GM10248 (cell line): ENCODE measurements at places on chromosomes 3 and 15.

DNA sequence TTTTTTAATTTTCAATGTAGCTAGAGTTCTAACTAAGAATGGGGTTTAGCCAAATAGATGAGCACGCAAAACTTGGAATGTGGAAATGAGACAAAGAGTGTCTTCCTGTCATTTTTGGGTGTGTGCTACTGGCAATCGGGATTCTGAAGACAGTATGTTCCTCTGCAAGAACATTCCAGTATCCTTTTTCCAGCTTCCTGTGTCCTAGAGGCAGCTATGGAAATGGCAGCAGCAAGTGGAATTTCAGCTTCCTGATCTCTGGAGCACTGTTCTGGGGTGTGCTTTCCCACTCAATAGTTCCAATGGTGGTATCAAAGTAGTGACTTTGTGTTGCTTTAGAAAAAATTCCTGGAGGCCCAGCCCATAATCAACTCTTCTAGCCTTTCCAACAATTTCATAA lies 642.9 kb upstream of the KCNMB2 start:
- DNase-seq = no peak

DNA sequence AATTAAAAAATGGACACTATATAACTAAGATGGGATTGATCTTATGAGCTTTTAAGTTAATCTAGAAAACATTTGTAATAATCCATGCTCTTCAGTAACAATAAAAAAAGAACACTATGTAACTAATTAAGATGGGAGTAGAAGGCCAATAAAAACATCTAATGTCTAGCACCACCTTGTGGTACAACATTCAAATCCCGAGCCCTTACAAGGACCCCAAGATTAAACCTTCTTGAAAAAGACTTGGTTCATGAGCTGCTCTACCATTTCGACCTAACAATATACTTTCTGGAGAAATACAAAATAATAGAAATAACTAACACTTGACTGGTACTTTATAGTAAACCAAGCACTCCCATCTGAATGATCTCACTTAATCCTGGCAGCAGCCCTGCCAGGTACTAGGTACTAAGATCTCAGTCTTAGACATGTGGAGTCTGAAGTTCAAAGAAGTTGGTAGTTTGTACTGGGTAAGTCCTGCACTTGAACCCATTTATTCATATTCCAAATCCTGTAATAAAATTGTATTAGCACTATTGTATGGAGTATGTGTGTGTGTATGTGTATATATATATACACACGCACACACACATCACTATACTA lies 21.8 kb downstream of the METTL6 start:
- DNase-seq = peak; percentile 58

- DNase-seq = no peak
Measured at GRCh38 chr3:167728176-167728575, 6.5 kb downstream of the PDCD10 start.

- no peak for DNase-seq
Measured at GRCh38 chr15:27092390-27092789, 121.4 kb downstream of the GABRG3 start.

GRCh38 chr3:49329186-49329585 lies 10.7 kb downstream of the USP4 start:
- no peak for DNase-seq

DNA sequence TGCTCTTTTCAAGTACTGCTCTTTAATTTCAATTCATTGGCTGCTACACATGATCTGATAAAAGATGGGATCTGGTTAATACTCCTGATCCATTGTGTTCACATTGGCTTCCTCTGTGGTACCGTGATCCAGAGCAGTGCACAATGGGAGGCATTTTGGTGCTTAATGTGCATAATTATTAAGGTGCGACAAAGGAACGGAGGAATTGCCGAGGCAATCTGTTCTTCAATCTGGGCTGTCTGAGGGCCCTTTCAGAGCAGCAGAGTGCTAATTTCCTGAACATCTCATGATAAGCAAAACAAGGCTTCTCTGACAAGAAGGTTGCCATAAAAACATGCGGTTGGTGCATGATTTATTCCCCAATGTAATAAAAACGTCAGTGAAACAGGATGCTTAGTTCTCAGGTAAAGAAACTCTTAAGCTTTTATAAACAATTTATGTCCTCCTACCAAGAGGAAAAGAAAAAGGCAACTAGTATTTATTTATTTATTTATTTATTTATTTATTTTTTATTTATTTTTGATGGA lies 64.0 kb upstream of the EPHA3 start:
- no peak for DNase-seq

- DNase-seq = peak; percentile 47
Measured at GRCh38 chr3:50242851-50243542, 7.0 kb downstream of the GNAI2 start.

DNA sequence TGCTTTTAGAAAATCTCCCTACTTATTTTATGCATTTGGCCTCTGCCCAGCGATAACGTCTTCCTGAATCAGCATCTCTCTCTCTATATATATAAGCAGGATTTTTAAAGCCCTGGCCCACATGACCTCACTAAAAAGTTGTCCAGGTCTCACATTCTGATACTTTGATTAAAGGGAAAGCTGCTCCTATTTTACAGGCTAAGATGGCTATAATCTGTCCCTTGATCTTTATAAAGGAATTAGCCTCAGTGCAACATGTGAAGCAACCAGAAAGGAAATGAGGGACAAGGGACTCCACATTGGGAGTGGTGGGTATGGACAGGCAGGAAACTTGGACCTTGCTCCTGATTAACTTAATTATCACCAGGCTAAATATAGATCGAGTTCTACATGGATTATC lies 25.6 kb upstream of the MUC13 start:
- no peak for DNase-seq

DNA sequence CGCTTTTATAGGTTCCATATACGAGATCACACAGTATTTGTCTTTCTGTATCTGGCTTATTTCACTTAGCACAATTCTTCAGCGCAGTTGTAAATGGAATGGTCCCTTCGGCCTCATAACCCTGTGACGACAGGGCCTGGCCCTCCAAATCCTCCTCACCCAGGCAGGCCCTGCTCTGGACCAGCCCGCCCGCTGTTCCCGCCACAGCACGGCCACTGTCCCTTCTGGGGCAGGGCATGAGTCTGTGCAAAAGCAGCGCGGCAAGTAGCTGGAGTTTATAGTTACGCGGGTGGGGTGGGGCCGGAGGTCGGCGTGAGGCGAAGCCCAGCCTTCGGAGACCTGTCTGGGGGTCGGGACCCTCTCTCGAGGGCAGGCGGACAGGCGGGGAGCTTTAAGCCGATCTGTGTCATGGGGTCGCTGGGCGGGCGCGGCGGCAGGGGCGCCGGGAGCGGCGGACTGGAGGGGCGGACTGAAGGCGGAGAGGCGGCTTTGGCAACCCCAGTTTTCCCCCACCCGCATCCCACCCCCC lies 543 bp downstream of the ARPIN start:
- DNase-seq = no peak

DNA sequence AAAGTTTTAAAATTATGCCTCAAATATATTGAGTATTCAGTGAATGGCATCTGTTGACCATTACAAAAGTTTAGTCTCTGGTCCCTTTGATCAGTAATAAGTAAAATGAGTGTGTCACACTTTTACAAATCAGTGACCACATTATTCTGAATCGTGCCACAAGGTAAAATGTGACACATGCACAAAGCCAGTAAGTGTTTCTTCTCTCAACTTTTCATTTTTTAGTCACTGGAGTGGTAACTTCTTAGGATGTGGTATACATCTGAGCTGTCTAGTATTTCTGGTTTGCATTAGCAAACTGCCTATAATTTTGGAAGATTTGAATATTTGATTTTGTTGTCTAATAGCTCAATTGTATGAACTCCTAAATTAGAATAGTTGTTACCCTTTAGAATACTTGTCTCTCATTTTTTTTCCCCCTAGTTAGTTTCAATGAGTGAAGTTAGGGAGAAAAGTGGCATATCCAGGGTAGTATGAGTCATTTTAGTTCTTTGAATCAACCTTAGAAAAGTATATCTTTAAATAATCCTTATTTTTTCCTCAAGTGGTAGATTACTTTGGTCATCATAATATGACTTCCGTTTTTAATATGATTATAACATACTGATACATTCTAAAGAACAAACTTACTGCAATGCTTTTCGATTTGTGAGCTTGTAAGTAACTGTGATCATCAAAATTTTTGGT lies 18.1 kb downstream of the DNAJC13 start:
- DNase-seq = no peak

DNA sequence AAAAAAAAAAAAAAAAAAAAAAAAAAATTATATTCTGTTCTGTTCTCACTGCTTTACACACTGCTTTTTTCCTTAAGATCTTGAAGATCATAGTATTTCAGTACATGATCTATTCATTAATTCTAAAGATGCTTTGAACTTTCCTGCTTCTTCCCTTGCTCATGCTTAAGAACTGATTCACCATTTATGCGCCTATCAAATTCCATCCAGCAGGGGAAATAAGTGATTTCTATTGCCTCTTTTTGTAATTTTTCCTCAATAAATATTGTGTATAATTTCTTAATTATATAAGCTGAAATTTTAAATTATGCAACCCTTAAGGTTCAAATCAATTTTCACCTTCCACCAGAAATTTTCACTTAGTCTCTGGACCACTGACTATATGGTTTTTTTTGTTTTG lies 10.6 kb downstream of the DENND6A start:
- no peak for DNase-seq

DNA sequence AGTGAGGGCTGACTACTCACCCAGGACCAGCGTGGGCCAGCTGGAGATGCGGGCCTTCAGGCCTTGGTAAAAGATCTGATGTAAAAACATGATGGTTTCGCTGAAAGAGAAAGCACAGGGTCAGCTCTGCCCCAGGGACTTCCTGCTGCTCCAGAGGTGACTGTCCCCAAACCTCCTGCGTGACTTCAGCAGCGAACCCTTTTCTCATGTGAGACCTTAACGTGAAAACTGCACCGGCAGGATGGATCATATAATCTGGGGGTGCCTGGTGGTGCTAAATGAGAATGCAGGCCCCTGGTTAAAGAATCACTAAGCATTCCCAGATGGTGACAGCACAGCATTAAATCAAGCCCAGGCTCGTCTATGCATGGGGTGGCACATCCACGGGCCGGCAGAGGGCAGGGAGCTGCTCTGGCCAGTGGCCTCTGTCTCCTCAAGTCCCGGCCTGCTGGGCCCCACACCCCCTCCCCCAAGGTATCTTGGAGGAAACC lies 55.4 kb downstream of the RASGRF1 start:
- DNase-seq = peak; percentile 63

DNA sequence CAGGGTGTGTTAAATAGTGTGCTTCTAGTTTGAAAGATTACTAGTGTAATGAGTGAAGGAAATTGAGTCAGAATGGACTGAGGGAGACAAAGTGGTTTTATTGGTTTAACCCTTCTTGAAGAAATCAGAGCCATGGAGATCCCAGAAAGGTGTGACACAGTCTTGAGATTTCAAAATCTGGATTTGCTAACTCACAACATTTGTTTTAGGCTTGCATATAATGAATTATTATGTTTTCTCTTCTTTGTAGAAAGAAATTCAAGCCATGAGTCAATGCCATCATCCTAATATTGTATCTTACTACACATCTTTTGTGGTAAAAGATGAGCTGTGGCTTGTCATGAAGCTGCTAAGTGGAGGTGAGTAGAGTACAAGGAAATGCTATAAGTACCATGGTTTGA lies 25.1 kb downstream of the OXSR1 start:
- no peak for DNase-seq

DNA sequence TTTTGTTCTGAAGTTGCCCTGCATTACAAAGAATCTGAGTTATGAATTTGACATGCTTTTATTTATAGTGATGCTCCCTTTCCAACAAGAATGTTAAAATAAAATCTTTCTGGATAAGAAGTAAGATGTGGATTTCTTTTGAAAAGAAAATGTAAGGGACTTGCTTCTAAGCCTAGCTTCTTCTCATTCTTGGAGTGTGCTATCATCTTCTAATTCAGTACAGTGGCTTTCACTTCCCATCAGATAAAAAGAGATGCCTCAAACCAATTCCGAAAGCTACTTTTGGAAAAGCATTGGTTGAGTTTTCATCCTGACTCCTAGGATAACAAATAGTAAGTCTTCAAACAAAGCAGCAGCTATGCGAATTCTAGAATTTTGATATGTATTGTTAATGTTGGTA lies 197.0 kb upstream of the ZPLD1 start:
- DNase-seq = no peak

DNA sequence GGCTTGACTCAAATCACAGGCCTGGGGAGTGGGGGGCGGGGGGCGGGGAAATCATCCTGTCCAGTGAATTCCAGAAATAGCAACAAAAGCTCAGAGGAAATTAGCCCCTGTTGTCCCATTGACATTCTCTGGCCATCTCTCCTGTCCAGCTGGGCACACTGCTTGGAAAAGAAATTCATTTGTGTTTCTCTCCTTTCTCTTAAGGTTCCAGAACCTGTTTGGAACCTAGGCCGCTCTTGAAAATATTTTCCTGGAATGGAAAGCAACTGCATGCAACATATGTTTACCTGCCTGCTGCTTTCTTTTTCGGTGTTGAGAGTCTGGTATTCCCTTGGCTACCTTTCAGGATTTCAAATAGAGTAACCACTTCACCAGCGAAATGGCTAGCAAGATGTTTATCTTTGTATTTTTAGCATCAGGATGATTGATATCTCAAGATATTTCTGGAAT lies 169.0 kb downstream of the GHSR start:
- DNase-seq = no peak

- no peak for DNase-seq
Measured at GRCh38 chr15:56040081-56041035, 46.9 kb upstream of the NEDD4 start.

DNA sequence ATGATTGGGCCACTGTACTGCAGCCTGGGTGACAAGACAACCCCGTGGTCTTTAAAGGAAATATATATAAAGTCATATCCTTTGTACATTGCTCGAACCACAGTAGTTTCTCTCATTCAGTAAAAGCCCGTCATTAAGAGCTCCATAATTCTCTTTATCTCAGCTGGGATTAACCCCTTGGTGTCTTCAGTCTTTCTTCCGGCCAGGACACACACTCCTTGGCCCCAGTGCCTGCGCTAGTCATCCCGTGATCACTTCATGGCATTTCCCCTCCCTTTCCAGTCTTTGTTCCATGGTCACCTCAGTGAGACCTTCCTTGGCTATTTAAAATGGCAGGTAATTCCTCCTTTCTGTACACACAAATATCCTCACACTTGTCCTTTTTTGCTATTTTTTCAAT lies 3.3 kb downstream of the RPL35A start:
- no peak for DNase-seq

GRCh38 chr3:57939775-57940174 lies 68.4 kb upstream of the FLNB start:
- no peak for DNase-seq

DNA sequence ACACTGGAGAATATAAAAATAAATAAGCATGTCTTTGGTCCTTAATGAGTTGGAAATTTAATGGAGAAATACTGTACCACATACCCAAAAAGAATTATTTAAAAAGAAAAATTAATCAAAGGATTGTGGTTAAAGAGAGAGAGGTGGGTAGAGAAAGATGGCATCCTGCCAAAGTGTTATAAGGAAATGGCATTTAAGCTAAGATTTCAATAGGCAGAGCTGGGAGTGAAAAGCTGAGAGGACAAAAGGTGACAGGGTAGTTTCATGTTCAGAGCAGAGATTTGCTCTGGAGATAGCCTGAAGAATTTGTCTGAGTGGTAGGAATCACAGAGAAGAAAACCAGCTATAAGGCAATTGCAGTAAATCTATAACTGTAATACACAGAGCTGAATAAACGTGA lies 181.0 kb downstream of the SI start:
- no peak for DNase-seq

- DNase-seq = no peak
Measured at GRCh38 chr3:14497321-14497720, 42.8 kb downstream of the GRIP2 start.

- no peak for DNase-seq
Measured at GRCh38 chr15:31372635-31373091, 46.0 kb downstream of the KLF13 start.

- no peak for DNase-seq
Measured at GRCh38 chr3:173395073-173395411, 2.5 kb upstream of the NLGN1 start.

GRCh38 chr15:67340630-67341029 lies 86.0 kb downstream of the IQCH start:
- DNase-seq = no peak
